Head of caudate nucleus (tissue), 42 donors: ENCODE measurements at places on chromosomes 6 and 20.

- no peak for DNase-seq
These were observed 2.1 kb upstream of the CDKN1A start for GRCh38 chr6:36676141-36677058.

DNA sequence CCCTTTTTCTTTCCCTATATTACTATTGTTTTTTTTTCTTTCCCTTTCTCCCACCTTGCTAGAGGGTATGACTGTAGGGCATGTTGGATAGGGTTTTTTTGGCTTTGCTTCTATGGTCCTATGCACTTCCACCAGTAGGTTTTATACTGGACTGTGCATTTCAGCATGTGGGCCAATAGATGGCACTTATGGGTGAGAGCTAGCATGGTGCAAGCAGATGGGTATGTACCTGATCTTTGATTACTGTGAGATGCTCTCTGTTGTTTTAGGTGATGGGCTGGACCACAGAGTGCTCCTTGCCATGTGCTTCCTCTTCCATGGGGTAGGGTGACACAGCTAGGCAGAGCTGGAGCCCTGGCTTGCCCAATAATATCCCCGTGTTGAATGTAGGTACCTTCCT is 128.5 kb upstream of the CHD6 start:
- DNase-seq = no peak

GRCh38 chr6:14824484-14825275 is 421.2 kb upstream of the JARID2 start:
- DNase-seq = no peak

DNA sequence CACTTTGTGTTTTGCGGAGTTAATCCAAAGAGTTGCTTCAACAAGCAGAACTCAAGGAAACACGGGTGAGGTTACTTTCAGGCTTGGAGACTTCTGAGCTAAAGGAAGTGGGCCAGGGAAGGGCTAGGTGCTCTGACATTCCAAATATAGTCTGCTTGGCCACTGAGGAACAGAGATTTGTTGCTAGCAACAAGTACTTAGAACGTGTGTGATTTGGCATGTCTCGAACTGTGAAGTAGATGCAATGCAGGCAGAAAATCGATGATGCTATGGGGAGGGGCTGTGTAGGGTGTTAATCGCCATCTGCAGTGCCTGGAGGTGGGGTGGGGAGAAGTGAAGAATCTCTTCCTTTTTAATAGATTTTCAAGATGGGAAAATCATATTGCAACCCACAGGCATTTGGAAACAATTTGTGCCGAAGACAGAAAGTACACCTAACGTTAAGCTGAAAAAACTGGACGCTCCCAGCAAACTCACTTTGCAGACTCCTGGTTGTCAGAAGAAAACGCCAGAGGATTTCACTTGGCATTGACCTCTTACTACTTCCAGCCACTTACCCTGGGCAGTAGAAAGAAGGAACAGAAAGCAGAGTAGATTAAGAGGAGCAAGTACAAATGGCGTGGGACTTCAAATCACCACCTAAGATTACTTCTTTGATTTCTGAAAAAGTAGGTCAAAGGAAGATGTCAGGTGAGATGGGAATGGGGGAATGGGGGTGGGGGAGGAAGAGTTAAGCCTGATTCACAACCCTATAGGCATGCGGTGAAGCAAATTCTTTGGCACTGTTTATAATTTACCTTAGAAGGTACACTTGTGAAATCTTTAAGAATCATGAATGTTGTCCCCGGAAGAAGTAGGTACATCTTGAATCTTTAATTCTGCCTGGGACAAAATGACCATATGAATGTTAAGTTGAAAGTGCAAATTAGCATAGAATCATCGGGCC is 314.1 kb downstream of the CD83 start:
- no peak for DNase-seq

DNA sequence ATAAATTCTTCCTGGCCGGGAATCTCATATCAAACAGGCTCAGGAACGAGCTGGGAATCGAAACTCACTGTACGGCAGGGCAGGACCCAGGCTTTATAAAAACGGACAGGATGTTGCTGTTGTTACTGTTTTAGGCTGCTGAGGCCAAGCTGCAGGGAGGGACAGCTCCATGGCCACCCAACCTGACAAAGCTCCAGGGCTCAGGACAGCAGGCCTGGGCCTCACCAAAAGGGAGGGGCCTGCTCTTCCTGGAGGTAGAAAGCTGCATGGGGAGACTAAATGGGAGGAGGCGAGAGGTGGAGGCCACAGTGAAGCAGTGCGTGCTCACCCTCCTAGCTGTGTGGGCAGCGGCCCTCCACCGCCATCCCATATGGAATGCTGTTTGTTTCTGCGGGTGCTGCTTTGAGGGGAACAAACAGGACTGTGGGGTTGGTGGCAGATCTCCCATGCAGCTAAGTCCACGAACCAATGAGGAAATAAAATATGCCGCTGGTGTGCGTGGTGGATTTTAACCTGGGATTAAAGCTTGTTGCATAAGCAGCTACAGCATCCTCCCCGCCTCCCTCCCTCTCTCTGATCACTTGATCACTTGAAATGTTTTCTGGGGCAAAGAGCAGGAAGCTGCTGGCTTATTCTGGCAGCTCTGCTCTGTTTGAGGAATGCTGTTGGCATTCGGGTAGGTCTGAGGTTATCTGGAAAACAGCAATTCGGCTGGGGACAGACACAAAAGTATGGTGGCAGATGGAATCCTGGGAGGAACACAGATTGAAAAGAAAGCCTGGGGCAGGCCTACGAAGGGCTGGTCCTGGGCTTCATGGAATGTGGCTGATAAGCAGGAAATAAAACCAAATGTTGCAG is 2.4 kb upstream of the ZMYND8 start:
- peak; percentile 83 for DNase-seq

GRCh38 chr6:111250791-111251354 is 163.6 kb downstream of the SLC16A10 start:
- no peak for DNase-seq
